Right atrium auricular region (tissue), 2 donors: ENCODE measurements at places on chromosomes 3 and 15. TPM values are rescaled to one million over a fixed set of nuclear protein-coding genes. Genes with fewer than 3 reads are reported as not detected.

The RNU5B-1 gene
- total RNA-seq: not detected

The EXOSC7 gene
- total RNA-seq: 38.9 TPM

GRCh38 chr15:83112233-83112955, 4.9 kb downstream of the TM6SF1 start:
- DNase-seq: no peak

DNA sequence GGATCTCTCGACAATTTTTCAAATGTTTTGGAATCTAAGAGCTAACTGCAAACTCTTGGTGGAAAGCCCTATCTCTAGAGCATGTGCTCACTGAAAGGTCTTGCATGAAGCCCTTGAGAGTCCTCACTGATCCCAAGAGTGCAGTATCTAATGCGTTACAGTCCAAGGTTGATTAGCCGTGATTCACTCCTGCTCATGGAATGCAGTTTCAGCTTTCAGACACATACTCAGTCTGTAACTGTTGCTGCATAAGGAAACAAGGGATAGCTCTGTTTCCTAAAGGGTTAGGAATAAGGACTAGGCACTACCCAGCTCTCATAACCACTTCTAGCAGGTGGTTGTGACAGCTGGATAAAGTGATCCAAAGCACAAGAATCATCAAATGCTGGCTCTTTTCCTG, 687.4 kb upstream of the CFAP20DC start:
- no peak for DNase-seq

DNA sequence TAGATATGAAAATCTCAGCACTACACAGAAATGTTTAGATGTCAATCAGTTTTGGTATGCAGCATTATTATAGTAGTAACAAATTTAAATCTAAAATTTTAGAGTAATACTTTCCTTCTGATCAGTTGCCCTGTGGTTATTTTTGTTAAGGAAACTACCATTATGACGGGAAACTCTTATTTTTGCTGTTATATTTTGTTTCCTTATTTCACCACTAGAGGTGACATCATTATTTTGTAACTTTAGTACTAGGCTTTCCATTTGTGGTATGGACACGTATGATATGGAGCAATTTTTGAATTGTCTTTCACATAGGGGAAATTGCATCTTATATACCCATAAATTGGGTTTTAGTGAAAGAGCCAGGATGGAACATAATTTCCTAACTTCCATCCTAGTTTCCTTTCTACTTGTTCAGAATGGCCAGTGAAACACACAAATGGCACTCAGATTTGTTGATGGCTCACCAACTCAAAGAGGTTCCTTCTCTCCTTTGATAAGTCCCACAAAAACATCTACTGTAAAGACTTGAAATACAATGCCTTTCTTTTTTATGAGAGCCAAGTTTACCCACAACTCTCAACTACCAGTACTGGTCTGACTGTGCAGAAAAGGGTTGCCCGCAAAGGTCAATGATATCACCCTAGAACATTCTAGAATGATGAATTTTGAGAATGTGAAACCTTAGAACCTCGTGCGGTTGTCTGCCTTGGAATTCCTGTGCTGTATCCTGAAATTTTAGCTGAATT, 19.4 kb upstream of the PPP4R2 start:
- no peak for DNase-seq

DNA sequence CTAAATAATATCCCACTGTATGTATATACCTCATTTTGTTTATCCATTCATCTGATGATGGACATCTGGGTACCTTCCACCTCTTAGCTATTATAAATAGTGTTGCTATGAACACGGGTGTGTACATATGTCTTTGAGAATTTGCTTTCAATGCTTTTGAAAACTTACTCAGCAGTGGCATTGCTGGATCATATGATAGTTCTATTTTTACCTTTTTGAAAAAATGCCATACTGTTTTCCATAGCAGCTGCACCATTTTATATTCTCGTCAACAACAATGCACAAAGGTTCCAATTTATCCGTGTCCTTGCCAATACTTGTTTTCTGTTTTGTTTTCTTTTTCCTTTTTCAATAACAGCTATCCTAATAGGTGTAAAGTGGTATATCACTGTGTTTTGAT, 77.1 kb downstream of the PEAK1 start:
- DNase-seq: no peak

The CD200 gene
- 12.1 TPM for total RNA-seq

GRCh38 chr3:187742351-187743171, 2.7 kb downstream of the BCL6 start:
- no peak for DNase-seq

GRCh38 chr3:14137004-14137403, 12.2 kb downstream of the TMEM43 start:
- DNase-seq: no peak

DNA sequence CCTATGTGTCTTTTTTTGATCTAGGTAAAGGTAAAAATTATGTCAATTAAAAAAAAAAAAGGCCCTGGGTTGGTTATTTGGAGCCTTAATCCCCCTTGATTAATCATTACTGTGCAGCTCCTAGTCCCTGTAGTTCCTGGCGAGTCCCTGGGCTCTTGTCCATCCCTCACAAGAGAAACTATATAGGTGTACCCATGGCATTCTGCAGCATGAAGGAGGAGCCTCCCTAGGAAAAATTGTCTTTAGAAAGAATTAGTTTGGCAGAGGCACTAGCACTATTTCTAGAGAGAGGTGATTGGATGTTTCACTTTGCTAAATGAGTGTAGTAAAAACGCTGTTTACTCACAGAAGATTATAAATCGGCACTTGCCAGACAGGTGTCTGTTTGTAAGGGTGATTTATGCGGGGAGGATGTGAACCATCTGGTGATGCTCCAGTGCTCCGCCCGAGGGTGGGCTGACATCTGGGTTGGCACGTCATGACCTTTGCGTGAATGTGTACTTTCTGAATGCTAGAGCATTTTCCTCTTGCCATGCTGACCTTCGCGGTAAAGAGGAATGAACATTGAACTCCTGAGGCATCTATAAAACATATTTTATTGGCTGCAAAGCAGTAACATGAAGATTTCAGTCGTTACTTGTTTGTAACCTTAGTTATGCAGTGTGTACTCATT, 12.6 kb downstream of the PLCL2 start:
- no peak for DNase-seq

The DNAH12 gene
- 0.08 TPM for total RNA-seq
